GM23338 (cell line): ENCODE measurements at places on chromosomes 3 and 15. TPM values are rescaled to one million over a fixed set of nuclear protein-coding genes. Genes with fewer than 3 reads are reported as not detected.

The SOX14 gene
- total RNA-seq = 0.23 TPM in 1 of 2 replicates, not detected in the other

The EXOG gene
- 7.9 and 11.3 TPM in 2 replicates for total RNA-seq

- H3K27ac ChIP-seq = no peak overlapping the region
- H3K4me3 ChIP-seq = no peak overlapping the region
- no peaks in the 10 kb centered on the region for H3K27me3 ChIP-seq
- no peaks in the 10 kb centered on the region for H3K36me3 ChIP-seq
- peaks cover 3% of the 10 kb centered on the region; the same call in 1 of the 2 replicates for H3K4me1 ChIP-seq
Observed at GRCh38 chr3:89405176-89405575, 297.8 kb downstream of the EPHA3 start.

DNA sequence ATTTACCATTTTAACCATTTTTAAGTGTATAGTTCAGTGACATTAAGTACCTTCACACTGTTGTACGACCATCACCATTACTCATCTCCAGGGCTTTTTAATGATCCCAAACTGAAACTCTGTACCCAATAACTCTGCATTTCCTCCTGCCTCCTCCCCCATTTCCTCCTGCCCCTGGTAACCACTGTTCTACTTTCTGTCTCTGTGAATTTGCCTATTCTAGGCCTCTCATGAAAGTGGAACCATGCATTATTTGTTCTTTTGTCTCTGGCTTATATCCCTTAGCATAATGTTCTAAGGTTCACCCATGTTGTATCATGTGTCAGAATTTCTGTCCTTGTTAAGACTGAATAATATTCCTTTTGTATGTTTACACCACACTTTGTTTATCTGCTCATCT, 154.2 kb downstream of the MECOM start:
- DNase-seq = no peak
- H3K27ac ChIP-seq = no peak overlapping the region
- no peaks in the 10 kb centered on the region for H3K27me3 ChIP-seq
- H3K4me1 ChIP-seq = peaks cover 16% of the 10 kb centered on the region

- no peaks in the 10 kb centered on the region for H3K27me3 ChIP-seq
- DNase-seq = no peak
- H3K4me3 ChIP-seq = no peak overlapping the region
Observed at GRCh38 chr3:50714946-50715345, 40.2 kb downstream of the DOCK3 start.

DNA sequence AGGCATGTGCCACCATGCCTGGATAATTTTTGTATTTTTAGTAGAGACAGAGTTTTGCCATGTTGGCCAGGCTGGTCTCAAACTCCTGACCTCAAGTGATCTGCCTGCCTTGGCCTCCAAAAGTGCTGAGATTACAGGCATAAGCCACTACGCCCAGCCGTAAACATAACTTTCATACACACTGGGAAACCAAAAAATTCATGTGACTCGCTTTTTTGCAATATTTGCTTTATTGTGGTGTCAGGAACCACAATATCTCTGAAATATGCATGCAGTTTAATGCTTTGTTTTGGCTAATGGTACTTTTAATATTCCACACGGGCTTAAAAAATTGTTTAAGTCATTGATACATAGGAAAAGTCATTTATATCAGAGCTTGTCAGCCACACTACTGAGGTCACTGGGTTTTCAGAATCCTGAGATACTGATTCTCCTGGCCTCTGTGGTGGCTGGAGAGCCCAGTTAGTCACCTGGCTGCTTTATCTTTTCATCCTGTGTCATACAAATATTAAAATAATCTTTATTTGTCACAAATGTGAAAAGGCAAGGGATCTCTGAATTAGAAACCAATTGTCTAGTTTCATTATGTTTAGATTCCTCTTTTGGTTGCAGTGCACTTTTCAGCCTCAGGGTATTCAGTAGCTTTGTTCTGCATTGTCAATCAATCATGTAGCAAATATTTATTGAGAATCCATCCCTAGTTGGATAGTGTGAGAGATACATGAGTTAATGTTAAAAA, 10.0 kb downstream of the TMEM62 start:
- no peaks in the 10 kb centered on the region for H3K27me3 ChIP-seq
- no peaks in the 10 kb centered on the region for H3K36me3 ChIP-seq
- H3K4me1 ChIP-seq = no peaks in the 10 kb centered on the region
- H3K27ac ChIP-seq = no peak overlapping the region

GRCh38 chr15:47507221-47507985, 209.9 kb upstream of the SEMA6D start:
- no peaks in the 10 kb centered on the region for H3K27me3 ChIP-seq
- no peaks in the 10 kb centered on the region for H3K4me1 ChIP-seq

- no peaks in the 10 kb centered on the region for H3K27me3 ChIP-seq
- H3K4me3 ChIP-seq = no peak overlapping the region
- H3K4me1 ChIP-seq = no peaks in the 10 kb centered on the region
- DNase-seq = no peak
- H3K27ac ChIP-seq = no peak overlapping the region
Observed at GRCh38 chr3:172515130-172515918, 7.9 kb downstream of the TNFSF10 start.

- peak; percentile 71 for DNase-seq
- H3K27me3 ChIP-seq = no peaks in the 10 kb centered on the region
- no peak overlapping the region for H3K27ac ChIP-seq
- H3K4me3 ChIP-seq = no peak overlapping the region
- H3K4me1 ChIP-seq = no peaks in the 10 kb centered on the region
Observed at GRCh38 chr3:137709011-137709601, 55.0 kb upstream of the SOX14 start.

GRCh38 chr3:12507591-12508281, 23.5 kb downstream of the TSEN2 start:
- no peak for DNase-seq
- H3K27ac ChIP-seq = no peak overlapping the region
- no peaks in the 10 kb centered on the region for H3K4me1 ChIP-seq
- peaks cover 26% of the 10 kb centered on the region for H3K36me3 ChIP-seq
- no peak overlapping the region for H3K4me3 ChIP-seq

- H3K4me1 ChIP-seq = peaks cover 34% of the 10 kb centered on the region
- no peak overlapping the region for H3K27ac ChIP-seq
- H3K27me3 ChIP-seq = peaks cover 83% of the 10 kb centered on the region
- no peaks in the 10 kb centered on the region for H3K36me3 ChIP-seq
Observed at GRCh38 chr15:45111390-45112142, 2.4 kb downstream of the DUOX2 start.
